ENCODE measurements at places on chromosomes 5 and 9. TPM values are rescaled to one million over a fixed set of nuclear protein-coding genes. Genes with fewer than 3 reads are reported as not detected.
A peak's percentile ranks its signal among the peaks of the same experiment; 100 is the strongest.

STPG3 gene
- not detected for total RNA-seq

SPINK7 gene
- not detected for total RNA-seq

KIF4B gene
- total RNA-seq: not detected

FGFR4 gene
- total RNA-seq: 1.7 TPM

CDKN2B gene
- total RNA-seq: 0.19 TPM

DTWD2 gene
- total RNA-seq: 2.7 TPM

RNF38 gene
- 39.1 TPM for total RNA-seq

SPOUT1 gene
- 51.4 TPM for total RNA-seq

DNA sequence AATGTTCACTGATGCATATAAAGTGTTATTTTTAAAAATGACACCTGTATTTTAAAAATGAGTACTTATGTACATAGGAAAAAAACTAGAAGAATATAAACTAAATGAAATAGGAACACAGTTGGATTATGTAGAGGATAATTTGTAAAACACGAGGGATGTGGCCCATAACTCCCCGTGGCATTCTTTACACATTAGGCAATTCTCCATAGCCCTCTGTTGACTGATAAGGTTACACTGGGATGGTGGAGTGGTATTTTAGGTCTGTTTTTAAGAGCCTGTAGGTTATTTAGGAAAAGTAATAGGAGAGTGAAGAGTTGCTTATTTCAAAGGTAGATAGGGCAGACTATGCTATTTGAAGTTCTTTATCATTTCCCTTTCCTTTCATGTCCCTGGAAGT, 1.8 kb downstream of the CAVIN4 start:
- ATAC-seq: no peak

GRCh38 chr9:74672237-74672636, 175.1 kb downstream of the RORB start:
- no peak for ATAC-seq

- no peak for ATAC-seq
Observed at GRCh38 chr9:129889122-129889940, 54.1 kb downstream of the USP20 start.

- peak; percentile 28 for ATAC-seq
Observed at GRCh38 chr9:124442379-124442778, 7.9 kb upstream of the ADGRD2 start.

DNA sequence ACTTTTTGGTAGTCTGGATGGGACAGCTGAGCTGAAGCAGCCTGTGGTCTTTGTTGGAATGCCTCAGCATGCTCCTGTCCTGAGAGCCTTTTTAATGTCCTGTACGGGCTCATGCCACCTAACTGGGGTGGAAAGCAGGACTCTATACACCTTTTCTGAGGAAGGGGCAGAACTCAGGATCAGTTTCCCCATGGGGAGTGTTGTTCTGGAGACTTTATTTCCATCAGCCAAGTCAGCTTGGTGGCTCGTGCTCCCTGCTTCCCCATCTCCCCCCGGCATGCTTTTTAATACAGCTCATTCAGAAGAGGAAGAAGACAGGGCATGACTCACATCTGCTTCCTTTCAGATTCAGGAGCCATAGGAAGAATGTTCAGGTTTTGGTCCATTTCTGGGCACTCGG, 5.1 kb upstream of the SEPTIN8 start:
- no peak for ATAC-seq

- no peak for ATAC-seq
Observed at GRCh38 chr5:143235423-143235822, 168.1 kb downstream of the NR3C1 start.

GRCh38 chr9:119801311-119801710, 432.1 kb upstream of the BRINP1 start:
- no peak for ATAC-seq

DNA sequence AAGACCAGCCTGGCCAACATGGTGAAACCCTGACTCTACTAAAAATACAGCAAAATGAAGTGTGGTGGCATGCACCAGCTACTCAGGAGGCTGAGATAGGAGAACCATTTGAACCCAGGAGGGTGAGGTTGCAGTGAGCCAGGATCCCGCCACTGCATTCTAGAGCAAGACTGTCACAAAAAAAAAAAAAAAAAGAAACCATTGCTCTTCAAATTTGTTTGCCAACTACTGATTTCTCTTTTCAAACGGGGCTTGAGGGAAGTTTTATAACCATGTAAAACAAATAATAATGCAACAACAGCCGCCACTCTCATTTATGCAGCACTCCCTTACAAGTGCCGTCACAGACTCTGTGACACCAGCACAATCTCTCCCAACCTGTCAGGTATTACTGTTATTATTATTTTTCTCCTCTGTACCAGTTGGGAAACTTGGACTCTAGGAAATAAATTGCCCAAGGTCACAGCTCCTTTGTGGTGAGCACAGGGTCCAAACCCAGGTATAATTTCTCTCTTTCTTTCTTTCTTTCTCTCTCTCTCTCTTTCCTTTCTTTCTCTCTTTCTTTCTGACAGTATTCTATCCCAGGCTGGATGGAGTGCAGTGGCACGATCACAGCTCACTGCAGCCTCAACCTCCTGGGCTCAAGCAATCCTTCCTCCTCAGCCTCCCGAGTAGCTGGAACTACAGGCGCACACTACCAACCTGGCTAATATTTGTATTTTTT, 25.4 kb downstream of the SERINC5 start:
- no peak for ATAC-seq

Data from activated T-helper 17 cell treated with anti-CD3 and anti-CD28 coated beads, Interleukin-2, amount 50 U/mL, for 72 hours (primary cell).